ENCODE measurements at places on chromosomes 7 and 10.

- ATAC-seq = peak; percentile 31
These were observed 16.0 kb downstream of the PDGFA start for GRCh38 chr7:503575-504111.

DNA sequence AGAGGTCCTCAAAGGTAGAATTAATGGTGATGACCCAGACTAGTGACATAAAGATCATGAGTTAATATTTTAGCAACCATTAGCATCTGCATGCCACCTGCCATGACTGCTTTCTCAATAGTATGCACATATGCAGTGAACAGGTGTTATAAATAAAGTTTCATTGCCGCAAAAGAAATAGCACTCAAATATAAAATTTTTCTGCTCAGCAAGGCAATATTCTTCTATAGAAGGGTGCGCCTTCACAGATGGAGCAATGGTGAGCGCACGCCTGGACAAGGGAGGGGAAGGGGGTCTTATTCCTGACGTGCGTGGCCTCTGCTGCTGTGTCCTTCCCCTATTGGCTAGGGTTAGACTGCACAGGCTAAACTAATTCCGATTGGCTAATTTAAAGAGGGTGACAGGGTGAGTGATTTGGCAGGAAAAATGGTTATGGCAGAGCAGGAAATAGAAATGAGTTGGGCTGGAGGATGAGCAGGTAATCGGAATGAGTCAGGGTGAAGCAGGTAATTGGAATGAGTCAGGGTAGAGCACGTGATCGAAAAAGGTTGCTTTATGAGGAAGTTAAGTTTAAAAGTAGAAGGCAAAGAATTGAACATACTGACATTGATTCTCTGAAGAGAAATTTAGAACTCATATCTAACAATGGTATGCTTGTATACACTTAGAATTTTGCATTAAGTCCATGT lies 24.7 kb upstream of the TRIM24 start:
- no peak for ATAC-seq

DNA sequence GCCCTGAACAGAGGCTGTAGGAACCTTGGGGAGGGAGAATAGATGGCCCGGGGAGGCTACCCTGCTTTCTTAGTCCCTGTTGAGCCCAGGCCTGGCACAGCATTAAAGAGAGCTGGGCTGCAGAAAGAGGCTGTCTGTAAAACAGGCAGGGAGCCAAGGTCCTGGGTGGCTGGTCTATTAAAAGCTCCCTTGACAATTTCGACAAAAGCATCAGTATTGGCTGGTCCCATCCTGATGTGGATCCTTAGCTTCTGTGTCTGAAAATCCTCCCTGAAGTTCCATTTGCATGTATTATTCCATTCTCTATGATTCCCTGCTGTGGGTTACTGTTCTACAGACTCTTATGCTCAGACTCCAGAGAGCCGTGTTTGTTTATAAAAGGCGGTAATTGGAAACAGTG lies 158.5 kb downstream of the GALNT17 start:
- ATAC-seq = peak; percentile 71

DNA sequence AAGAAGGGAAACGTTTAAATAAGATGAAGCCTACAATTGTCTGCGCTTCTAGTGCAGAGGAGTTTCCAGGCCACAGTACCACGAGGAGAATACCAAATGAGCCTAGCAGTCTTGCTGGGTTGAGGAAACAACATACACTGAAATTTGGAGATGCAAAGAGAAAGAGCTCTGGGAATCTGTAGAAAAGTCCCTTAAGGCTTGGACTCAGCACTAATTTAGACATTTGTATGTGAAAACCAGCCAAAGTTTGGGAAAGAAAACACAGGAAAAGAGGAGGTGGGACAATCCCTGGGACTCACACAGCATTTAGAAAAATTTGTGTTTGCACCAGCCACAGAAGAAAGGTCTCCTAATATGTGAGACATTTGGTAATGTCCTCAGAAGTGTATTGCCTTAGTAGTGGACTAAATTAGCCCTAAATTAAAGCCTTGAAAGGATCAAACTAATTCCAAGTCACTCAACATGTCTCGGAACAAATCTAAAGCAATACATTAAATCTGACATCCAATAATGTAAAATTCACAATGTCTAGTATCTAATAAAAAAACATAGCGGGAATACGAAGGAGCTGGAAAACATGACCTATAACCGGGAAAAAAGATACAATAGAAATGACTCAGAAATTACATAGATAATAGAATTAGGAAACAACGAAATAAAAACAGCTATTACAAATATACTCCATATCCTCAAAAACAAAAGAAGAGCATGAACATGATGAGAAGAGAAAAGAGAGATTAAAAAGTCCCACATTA lies 187.1 kb upstream of the NAMPT start:
- ATAC-seq = no peak

- ATAC-seq = no peak
These were observed 189.9 kb upstream of the PDE1C start for GRCh38 chr7:32259931-32260596.

- ATAC-seq = no peak
These were observed 12.1 kb downstream of the TAS2R40 start for GRCh38 chr7:143233816-143234532.

- no peak for ATAC-seq
These were observed 419.0 kb upstream of the GALNT17 start for GRCh38 chr7:70712942-70713341.

- peak; percentile 74 for ATAC-seq
These were observed at the start of gene WIPF3 for GRCh38 chr7:29806208-29806994. Gene WIPF3, plus strand, starts transcription at chr7:29806508. Its CDS starts 28,217 bp downstream, at chr7:29834725.

- no peak for ATAC-seq
These were observed 52.7 kb downstream of the SRPK2 start for GRCh38 chr7:105336009-105336408.

DNA sequence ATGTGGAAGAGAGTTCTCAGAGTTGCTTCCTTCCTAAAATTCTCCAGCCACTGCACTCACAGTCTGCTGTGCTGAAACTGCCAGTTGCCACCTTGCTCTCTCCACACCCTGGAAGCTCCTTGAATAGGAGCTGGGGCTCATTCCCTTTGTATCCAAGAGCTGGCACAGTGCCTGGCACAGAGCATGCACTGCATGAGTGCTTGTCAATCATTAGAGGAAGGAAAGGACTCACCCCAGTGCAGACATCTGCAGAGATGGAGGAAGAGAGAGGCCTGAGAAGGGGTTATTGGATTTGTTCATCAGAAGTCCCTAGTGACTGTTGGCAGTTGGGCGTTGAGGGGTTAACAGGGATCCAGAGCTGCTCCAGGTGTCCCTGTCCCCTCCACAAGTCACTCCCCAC lies 41.7 kb upstream of the DUSP5 start:
- no peak for ATAC-seq

DNA sequence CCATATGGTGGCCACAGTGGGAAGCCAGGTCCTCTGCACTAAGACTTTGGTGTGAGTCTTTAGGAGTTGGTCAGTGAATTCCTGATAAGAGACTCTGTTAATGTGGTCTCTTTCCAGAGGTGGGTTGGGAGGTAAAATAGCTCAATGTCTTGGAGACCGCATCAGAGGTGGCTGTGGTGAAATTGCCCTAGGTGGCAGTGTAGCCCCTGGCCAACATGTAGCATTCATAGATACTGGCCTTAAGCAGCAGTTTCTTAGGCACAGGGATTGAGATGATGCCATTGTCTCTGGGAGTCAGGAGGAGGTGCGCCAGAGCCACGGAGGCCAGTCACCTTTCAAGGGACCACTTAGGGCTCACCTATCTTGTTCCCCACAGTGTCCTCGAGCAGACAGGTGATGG lies 202.8 kb downstream of the CREB5 start:
- ATAC-seq = no peak

- ATAC-seq = no peak
These were observed 10.4 kb downstream of the CALML3 start for GRCh38 chr10:5534880-5535856.

- ATAC-seq = no peak
These were observed 22.5 kb upstream of the GIMAP6 start for GRCh38 chr7:150654692-150655091.

- no peak for ATAC-seq
These were observed 366.3 kb downstream of the DNAJB6 start for GRCh38 chr7:157703131-157703530.

GRCh38 chr10:53256623-53257022 lies 484.0 kb upstream of the MBL2 start:
- no peak for ATAC-seq

DNA sequence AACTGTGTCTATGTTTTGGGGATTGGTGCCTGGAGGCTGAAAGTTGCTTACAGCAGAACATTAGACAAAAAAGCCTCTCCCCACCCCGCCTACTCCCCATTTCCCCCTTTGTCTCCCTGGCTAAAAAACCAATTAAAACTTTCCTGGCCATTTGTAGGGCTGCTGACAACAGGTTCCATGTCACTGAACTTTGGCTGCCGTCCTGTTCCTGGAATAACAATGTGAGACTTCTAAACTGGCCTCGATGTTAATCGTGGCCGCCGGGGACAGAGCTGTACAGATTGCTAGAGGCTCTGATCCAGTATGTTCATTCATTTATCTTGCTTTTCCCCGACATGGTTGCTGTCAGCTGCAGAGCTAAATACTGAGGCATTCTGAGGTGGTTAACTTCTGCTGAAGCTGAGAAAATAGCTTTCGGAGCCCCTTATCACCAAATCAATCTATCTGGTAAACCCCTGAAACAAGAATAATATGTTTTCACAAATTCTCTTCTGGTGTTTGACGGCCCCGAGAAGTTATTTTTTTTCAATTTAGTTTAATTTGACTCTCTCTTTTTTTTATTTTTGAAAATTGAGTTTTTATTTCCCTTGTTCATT lies 271.6 kb downstream of the GFRA1 start:
- peak; percentile 35 for ATAC-seq

DNA sequence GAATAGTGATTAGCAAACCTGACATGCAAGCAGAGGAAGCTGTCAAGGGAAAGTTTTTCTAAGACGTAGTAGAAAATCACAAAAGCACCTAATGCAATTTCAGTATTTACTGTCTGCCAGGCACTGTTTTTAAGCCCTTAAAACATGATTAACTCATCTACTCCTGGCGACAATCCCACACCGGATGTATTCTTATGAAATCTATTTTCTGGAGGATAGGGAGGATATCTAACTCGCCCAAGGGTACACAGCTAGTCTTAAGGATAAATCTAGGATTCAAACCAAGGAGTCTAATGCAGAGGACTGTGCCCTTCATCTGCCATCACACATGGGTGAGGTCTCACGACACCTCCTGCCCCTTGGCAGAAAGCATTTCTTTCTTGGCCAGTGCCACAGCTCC lies 47.8 kb upstream of the FIGNL1 start:
- ATAC-seq = no peak

DNA sequence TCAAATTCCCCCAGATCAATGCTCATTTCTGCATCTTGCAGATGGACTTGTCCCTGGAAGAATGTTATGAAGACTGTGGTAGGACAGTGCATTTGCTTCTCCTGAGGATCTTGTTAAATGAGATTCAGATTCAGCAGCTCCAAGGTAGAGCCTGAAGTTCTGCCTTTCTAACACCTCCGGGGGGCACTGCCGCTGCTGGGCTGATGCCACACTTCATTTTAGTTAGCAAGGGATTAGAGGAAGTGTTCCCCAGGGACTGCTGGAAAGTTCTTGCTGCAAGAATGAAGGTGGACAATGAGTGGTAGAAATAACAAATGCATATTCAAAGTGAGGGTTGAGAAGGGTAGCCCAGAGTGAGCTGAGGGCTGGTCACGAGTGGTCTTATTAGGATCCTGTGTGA lies 434.3 kb upstream of the AKR1E2 start:
- ATAC-seq = no peak

DNA sequence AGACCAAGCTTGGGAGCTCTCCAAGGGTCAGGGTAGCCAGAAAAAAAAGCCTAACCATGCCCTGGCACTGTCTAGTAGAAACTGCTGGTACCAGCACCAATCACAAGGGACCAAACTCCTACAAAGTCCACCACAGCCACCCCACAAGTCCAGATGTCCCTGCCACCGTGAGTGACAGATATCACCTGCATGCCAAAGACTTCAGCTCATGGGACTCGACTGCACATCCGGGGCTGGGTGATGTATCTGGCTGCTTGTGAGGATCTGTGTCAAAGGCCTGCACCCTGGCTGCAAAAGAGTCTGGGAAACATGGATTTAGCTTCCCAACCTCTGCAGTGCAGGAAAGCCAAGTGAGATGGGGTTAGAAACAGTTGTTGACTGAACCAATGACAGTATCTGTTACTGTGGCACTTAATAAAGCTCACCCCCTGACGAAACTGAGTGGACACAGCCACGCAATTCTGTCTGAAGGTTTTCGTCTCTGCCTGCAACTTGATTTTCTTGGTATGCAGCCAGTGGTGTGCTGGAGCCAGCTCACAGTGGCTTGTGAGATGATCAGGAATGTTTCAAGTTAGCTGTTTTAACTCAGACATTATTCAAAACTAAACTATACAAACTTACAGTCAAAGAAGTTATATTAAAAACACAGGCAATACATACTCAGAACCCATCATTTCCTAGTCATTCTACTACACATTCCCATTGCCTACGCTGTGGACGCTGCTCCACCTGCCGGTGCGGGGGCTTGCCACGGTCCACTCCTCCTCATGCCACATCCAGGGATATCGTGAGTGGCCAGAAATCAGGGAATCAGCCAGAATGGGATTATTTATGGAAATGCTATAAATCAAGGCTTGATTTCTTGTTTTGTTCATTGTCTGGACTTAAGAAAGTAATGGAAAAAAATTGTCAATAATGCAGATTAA lies 9.2 kb downstream of the ZNF488 start:
- ATAC-seq = no peak

- peak; percentile 89 for ATAC-seq
These were observed 76.4 kb upstream of the LRRC17 start for GRCh38 chr7:102836191-102836919.

DNA sequence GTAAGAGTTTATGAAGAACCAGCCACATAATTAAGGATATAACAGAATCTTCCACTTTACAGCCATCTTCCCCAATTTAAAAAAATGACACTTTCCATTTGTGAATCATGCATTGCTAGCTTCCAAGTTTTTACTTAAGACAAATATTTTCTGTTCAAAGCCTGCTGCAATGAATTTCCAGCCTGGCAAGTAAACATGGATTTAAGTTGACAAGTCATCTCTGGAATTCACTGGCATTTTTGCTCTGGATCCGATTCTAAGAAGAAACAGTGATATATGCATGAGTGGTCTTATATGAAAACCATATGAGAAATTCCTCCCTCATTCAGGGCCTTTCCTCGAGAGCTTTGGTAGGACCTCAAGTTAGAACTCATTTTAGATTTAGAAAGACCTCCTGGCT lies 116.1 kb upstream of the CDCA7L start:
- ATAC-seq = no peak

GRCh38 chr7:105678811-105679495 lies 97.7 kb upstream of the EFCAB10 start:
- ATAC-seq = no peak

GRCh38 chr7:42107484-42108240 lies 129.3 kb downstream of the GLI3 start:
- peak; percentile 69 for ATAC-seq

DNA sequence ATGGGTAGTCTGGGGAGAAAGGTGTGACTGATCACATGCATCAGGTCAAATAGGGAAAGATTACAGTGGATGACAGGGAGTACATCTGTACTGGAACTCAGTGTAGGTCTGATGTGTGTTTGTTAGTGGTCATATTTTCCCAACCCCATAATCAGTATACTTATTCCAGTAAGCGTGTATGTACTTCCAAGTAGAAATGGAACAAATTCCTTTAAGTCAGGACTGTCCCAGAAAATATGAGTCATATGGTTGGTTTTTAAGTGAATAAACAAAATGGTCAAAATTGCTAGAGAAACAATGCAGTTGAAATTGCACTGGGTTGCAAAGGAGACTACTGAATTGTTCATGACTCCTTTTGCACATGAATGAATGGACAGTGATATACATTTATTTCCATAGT lies 118.8 kb upstream of the MYO3A start:
- ATAC-seq = no peak

- ATAC-seq = no peak
These were observed 638.4 kb downstream of the GALNT17 start for GRCh38 chr7:71770269-71770907.

- ATAC-seq = no peak
These were observed 177.9 kb upstream of the PLXDC2 start for GRCh38 chr10:19638182-19638895.

All from motor neuron (in vitro differentiated cells).